ENCODE measurements at places on chromosomes 7 and 10. TPM values are rescaled to one million over a fixed set of nuclear protein-coding genes. Genes with fewer than 3 reads are reported as not detected.

GRCh38 chr7:112437072-112437471 lies 13.2 kb upstream of the IFRD1 start:
- DNase-seq, result no peak

GRCh38 chr10:118752409-118752808 lies 2.4 kb downstream of the CACUL1 start:
- no peak for DNase-seq

Gene OPN1SW
- total RNA-seq, result not detected

Gene ARHGAP19
- 8.4 TPM for total RNA-seq

Gene SPDYE8
- total RNA-seq, result not detected

All from Peyer's patch (tissue), 4 donors.